ENCODE measurements at places on chromosomes 2 and 18.

- no peak for DNase-seq
Observed at GRCh38 chr2:27814758-27815157, 43.2 kb downstream of the MRPL33 start.

GRCh38 chr2:84234103-84234502 lies 225.0 kb downstream of the SUCLG1 start:
- no peak for DNase-seq

DNA sequence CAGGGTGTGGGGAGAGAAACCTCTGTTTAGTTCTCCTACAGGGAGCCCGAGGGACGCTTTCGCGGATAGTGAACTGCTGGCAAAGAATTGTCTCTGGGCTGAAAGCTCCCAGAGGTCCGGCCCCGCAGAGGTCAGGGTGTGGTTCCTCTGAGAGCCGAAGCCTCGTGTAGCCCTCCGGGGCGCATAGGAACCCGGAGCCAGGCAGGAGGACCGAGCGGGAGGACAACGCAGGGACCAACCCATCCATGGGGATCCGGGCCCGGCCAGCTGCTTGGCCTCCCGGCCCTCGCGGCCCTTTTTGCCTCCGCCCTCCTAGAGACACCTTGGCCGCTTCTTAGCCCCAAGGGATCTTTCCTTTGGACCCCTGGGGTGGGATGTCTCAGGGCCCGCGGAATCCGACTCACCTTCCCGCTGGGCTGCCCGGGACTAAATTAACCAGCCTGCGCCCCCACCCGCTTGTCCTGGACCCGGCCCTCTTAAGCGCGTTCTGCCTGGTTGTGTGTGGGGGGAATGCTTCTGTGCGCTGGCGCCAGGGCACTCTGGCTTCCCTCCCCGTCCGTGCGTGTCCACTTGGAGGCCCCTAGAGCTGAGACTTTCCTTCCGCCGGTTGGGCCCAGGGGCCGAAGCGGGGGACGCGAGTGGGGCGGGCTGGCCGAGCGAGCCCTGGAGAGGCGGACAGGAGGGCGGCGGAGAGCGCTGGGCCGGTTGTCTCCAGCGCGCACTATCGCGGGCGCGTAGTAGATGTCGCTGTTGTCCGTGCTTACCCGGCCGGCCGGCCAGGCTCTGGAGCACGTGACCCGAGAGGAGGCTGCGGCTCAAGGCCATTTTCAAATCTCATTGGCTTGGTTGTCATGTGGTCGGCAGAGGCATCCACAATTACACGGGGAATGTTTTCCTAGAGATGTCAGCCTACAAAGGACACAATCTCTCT lies at the start of gene HOXD10:
Gene HOXD10, plus strand, starts transcription at position 896 of the 931 bp plus-strand sequence. CDS start 56 bp downstream, outside the sequence.
- DNase-seq = no peak

DNA sequence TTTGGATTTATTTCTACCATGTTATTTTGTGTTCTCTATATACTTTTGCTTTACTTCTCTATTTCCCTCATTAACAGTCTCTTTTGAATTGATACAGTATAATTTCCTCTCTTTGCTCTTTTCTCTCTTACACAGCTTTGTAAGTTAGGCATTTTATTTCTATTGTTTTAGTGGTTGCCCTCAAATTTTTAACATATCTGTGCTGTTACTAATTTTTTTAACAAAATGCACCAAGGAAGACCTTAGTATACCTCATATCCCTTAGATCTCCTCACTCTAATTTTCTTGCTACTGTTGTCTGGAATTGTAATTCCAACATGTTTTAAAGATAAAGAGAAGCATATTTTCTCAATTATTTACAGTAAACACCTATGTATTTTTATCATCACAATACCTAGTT lies 416.8 kb upstream of the SLC14A2 start:
- DNase-seq = no peak

DNA sequence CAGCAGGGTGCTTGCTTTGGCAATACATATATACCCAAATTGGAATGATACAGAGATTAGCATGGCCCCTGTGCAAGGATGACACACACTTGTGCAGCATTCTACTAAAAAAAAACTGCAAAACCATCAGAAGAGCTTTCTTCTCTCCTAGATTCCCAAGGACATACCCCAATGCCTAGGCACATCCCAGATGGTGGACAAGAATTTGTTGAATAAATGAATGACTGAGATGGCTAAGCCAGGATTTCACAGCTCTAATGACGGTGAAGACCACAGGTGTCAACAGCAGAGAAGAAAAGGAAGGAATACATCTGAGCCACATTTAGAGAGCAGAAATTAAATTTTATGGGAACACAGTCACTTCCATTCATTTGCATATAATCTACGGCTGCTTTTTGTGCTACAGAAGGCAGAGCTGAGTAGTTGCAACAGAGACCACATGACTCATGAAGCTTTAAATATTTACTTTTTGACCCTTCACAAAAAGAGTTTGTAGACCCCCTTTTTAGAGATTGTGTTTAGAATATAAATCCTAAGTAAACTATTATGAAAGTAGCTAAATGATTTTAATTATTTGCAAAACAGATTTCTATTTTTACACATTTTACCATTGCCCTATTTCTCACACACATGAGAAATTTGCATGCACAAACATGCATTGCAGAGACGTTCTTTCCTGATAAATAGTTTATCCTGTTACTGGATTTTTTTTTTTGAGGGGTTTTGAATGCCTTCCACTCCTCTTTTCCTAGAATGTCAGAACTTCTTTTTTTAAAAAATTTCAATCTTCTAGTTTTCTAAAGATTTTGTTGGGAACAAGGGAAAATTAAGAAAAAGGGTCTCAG lies 119.0 kb downstream of the PMAIP1 start:
- no peak for DNase-seq

GRCh38 chr18:23669804-23670405 lies 7.2 kb upstream of the ANKRD29 start:
- no peak for DNase-seq

DNA sequence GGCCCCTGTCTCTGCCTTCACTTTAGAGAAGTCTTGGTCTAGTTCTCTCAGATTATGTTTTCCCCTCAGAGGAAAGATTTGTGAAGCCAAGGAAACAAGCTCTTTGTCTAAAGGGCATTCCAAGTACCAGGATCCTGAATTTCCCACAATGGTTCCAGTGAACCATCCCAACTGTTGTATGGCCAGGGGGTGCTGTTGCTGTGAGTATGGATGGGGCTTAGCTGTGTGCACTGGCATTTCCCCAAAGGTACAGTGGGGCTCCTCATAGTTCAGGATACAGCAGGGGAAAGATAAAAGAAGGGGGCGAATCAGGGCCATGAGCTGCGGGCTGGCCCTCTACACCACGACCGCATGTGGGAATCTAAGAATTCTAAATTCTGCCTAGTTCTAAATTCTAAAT lies 1154.0 kb upstream of the FANCL start:
- no peak for DNase-seq

DNA sequence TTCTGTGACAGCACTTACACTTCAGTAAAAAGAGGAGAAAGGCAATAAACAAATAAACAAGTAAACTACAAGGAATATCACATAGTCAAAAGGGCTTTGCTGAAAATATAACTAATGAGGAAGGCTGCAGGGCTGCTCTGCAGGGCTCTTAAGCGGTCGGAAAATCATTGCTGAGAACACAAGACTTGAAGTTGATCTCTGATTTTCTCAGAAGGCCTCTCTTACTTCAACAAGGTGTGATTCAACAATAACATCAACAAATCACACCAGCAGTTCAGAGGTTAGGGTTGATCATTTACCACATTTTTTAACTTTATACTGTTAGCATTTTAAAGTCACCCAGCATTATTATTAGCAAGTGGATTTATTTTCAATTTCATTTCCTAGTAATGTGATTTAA lies 215.6 kb downstream of the ARHGAP15 start:
- no peak for DNase-seq

- no peak for DNase-seq
Observed at GRCh38 chr2:52465287-52465686, 1302.3 kb upstream of the CHAC2 start.

DNA sequence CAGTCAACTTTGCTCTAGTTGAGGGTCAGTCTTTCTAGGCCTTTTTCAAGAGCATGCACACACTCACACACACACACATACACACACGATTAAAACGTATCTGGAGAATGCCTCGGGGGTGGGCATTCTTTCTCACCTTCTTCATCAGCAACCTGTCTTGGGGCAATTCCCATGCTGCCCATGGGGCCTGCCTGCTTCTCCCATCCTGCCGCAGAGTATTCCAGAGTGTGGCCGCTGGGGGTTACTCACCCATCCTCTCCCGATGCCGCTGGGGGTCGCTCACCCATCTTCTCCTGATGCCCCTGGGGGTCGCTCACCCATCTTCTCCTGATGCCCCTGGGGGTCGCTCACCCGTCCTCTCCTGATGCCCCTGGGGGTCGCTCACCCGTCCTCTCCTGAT lies 10.8 kb upstream of the ALLC start:
- DNase-seq = no peak

- DNase-seq = no peak
Observed at GRCh38 chr2:144099780-144100377, 420.0 kb downstream of the ZEB2 start.

- DNase-seq = no peak
Observed at GRCh38 chr2:36453652-36454051, 98.1 kb downstream of the CRIM1 start.

DNA sequence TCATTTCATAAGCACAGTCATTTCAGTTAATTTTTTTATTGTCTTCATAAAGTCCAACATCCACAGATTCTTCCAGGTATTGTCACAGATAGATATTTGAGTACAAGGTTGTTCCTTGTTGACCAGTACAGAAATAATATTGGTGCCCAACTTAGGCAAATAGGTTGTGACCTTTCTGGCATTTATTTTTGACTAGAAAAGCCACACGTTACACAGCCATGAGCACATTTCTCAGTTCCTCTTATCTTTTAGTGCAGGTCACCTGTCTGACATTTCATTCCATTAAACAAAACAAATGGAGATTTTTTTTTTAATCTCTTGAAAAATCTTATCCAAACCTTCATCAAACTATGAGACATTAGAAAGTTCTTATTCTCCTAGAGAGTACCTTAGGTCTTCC lies 428.8 kb downstream of the ZNF521 start:
- no peak for DNase-seq

DNA sequence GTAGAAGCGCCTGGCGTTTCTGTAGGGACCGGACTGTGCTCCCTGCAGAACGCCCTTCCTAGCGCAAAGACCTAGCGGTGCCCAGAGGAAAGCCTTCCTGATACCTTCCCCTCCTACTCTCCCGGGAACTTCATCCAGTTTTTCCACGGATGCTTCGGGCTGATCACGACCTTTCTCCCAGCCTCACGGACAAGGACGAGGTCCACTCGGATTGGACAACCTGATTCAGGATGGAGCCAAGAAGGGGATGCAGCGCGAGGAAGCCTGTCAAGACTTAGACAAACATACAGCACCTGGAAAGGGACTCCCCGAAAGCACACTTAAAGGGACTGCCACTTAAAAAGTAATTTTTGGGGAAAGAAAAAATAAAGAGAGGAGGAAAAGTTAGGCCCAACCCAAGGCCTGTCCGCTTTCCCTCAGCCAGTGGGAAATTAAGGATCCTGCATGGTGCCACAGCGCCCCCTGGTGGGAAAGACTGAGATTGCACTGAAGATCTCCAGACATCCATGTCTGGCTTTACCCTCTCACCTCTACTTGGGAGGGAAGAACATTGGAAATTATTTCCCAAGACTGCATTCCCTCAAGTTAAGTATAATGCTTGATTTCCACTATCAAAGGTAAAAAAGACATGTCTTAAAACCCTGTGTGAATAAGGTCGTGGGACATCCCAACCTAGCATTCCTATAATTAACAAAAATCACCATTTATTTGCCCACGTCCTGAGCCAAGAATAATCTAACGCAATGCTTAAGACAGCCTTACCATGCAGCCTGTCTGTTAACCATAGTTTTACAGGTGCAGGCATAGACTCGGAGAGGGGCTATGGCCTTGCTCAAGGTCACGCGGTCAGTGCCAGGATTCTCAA lies 13.4 kb upstream of the COPS8 start:
- peak; percentile 38 for DNase-seq

DNA sequence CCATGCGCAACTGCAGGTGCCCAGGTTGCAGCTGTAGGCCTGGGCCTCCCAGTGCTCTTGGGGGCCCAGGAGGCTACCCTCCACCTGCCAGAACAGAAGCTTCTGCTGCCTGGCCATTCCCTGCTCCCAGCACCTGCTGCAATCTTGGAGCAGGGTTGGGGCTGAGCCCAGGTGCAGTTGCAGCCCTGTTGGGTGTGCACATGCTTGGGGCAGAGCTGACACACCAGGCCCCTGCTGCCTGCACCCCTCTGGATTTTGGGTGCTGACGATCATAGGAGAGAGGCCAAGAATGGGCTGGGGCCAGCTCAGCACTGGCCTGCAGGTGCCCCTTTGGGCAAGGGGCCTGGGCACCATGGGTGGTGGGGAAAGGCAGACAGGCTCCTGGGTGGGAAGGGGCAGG lies 20.5 kb upstream of the SP140L start:
- DNase-seq = no peak

GRCh38 chr2:142220901-142221300 lies 90.1 kb upstream of the LRP1B start:
- DNase-seq = no peak

DNA sequence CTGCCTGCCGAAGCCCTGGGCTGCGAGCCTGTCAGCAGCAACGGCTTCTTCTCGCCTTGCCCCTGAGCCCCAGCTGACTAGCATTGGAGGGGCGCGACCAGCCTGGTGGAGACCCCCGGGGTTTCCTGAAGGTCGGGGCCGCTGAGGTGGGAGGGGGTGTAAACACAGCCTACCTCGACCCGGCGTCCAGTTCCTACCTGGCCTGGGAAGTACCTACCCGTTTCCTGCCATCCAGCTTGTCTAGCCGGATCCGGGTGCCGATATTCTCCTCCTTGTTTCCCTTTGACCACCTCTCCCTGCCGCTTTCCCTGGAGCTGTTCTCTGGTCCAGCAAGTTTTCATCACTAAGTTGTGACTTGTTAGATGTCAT lies 511 bp downstream of the MOB4 start:
- no peak for DNase-seq

DNA sequence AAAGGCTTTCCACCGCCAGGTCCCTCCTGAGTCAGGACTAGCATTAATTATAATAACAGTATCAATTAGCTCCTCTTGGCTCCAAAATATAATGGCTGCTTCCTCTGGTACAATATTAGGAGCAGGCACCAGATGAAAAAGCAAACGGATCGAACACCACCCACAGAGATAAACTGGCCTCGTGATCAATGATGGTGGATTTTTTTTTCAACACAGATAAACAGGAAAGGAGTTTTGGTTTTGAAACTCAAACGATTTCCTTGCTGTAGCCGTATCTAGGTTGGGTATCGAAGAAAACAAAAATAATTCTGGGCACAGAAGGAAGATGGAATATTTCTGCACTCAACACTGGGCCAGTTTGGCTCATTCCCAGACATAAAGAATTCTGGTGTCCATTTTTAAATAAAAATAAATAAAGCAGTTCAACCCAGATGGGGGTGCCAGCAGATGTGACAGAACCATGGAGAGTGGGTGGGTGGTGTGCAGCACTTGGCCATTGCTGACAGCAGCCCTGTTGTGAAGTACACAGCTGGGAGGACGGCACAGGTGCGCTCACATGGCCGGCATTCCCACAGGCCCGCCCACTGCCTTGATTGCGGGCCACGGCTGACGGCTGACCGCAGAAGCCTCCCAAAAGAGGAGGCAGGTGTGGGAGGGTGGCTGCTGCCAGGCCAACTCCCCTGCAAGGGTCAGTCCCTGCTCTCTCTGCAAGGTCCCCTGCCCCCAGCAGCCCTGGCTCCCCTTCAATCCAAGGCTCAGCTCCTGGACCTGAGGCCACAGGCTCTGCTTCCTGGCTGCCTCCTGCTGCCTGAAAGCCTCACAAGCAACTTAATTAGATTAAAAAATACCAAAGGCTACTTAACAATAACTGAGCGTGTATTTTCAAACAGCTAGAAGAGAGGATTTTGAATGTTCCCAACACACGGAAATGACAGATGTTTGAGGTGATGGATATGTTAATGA lies 351.9 kb upstream of the ID2 start:
- DNase-seq = no peak

Data from stimulated activated CD4-positive, alpha-beta T cell treated with anti-CD3 and anti-CD28 coated beads, Interleukin-15, amount 100 ng/mL, for 1 hour (primary cell).